ENCODE measurements at places on chromosomes 13 and 19.

- DNase-seq: no peak
Observed at GRCh38 chr19:18340190-18340989, at the start of gene PGPEP1. Gene PGPEP1 (plus strand): TSS chr19:18340598. CDS start chr19:18340682, 84 bp downstream.

DNA sequence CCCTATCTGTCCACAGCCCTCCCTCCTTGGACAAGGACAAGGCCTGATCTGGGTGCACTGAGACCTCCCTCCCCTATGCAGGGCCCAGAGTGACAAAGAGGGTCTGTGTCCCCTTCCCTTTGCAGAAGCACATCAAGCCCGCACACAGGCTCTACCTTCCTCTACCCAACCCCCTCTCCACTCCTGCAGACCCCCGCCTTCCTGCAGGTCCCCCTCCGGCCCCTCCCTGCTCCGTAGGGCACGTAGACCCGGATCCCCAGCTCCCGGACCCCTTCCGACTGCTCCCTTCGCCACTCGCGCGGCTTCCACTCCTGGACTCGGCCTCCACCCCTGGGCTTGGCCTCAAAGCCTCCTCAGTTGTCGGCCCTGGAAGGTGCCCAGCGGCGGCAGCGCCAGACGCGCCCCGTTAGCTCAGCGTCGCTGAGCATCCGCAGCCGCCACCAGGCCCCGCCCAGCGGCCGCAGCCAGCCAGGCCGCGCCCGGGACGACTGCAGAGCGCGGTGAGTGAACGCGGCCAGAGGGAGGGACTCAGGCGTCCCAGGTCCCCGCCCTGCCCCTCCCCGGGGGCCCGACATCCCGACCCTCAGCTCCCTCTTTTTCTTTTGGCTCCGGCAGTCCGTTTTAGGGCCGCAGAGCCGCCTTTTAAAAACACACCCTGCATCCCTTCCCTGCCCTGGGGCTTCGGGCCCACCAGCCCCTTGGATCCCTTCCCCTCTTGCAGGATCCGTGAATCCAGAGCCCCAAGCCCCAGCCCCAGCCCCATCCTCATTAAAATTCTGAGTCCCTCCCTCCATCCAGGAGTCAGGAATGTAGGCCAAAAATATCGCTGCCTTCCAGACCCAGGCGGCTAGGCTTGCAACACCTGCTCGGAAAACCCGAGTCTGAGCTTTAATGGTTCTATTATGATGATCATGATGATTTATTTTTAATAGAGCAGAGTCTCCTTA, 1.5 kb upstream of the MYADM start:
- no peak for DNase-seq

DNA sequence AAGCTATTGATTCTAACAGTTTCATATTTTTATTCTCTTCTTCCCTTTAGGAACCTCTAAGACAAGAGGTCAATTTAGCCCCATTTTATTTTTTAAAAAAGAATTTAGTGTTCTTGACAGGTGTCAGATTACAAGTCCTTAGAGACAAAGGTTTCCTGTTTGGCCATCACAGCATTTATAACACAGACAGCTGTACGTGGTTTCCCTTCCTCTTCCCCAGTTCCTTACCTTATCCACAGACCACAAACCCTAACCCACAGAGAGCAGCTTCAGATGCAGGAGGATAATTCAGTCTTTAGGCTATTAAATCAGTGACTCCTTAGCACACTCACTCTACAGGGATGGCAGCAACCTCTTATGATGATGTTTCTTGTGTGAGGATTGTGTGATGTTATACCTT, 1210.1 kb downstream of the DIAPH3 start:
- no peak for DNase-seq

- DNase-seq: no peak
Observed at GRCh38 chr13:43805681-43806128, 18.9 kb upstream of the ENOX1 start.

- no peak for DNase-seq
Observed at GRCh38 chr19:14432791-14433553, at the start of gene PKN1. Gene PKN1 (plus strand): TSS chr19:14433306. CDS start chr19:14433522, 216 bp downstream.

- no peak for DNase-seq
Observed at GRCh38 chr13:46962281-46962941, 65.6 kb upstream of the HTR2A start.

DNA sequence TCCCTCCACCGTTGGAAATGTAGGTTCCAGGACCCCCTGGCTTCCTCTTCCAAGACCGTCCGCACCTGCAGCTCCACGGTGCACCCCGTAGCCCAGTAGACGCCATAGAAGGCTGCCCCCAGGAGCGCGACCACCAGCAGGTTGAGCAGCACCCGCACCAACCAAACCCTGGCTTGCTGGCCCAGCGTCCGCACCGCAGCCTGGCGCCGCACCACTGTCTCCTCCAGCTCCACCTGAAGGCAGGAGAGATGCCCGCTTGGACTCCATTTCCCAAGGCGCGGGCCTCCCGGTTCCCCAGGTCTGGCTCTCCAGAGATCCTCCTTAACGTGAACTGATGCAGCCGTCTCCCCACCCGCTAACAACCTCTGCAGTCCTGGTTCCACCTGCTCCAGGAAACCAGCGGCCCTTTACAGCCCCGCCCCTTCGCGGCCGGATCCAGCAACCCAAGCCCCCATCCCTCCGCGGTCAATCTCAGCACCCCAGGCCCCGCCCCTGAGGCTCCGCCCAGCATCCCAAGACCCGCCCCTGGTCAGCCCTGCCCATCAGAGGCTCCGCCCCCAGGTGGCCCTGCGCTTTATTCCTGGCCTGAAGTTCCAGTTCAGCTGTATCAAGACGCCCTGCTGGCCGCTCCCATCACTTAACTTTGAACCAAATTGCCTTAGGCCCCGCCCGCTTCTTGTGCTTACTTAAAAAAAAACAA, 5.0 kb upstream of the LENG1 start:
- DNase-seq: no peak

- no peak for DNase-seq
Observed at GRCh38 chr13:91270031-91270430, 77.5 kb upstream of the MIR17HG start.

GRCh38 chr13:110306340-110306959, 507 bp downstream of the COL4A1 start:
- DNase-seq: no peak

- DNase-seq: no peak
Observed at GRCh38 chr19:57754091-57754673, 7.6 kb downstream of the ZNF776 start.

All from fibroblast of skin of left biceps (primary cell).